ENCODE measurements at places on chromosomes 4 and X.

- DNase-seq: no peak
These were observed 1232.4 kb downstream of the STIM2 start for GRCh38 chr4:28093071-28093470.

DNA sequence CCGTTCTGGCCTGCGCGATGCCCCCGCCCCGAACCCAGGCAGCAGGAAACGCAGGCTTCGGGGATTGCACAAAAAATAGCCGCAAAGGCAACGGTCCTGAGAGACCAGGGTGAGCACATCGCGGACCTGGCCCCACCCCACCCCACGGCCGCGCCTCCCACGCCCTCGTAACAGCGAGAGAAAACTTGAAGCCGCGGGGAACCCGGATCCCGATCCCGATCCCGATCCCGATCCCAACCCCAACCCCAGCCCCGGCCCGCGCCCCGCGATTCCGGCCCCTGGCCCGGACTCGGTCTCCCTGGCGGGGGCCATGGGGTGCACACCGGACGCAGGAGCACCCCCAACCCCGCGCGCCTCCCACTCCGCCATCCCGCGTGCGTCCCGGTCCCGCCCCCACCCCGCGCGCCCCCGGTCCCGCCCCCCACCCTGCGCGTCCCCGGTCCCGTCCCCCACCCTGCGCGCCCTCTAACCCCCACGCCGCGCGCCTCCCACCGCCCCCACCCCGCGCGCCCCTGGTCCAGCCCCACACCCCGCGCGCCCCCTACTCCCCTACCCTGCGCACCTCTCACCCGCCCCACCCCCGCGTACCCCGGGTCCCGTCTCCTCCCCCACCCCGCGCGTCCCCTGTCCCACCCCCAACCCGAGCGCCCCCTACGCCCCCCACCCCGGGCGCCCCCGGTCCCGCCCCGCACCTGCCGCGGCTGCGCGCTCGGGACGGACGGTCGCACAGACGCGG lies 29.0 kb downstream of the NOP14 start:
- DNase-seq: peak; percentile 81

- DNase-seq: no peak
These were observed 59.2 kb downstream of the SLC7A11 start for GRCh38 chr4:138182838-138183426.

GRCh38 chr4:87749883-87750282 lies 49.5 kb upstream of the IBSP start:
- DNase-seq: no peak

GRCh38 chrX:13688958-13689740 lies at the start of gene RAB9A:
RAB9A (plus strand) TSS chrX:13689128; CDS start chrX:13708747, 19,619 bp downstream.
- peak; percentile 75 for DNase-seq

DNA sequence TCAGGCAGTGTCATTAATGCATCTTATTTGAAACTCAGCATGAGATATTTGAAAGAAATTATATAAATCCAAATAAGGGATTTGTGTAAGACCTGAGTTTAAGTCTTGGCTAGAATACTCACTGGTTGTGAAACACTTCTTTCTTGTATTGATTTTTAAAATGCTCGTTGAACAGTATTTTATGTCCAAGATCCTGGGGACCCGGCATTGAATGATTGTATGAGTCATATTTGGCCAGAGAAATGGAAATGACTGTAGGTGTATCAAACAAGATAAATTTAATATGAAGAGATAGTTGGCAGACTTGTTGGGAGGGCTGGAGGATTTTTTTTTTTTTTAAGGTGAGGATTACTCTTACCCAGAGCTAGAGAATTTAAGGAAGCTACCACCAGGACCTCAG lies 606.1 kb upstream of the CPEB2 start:
- DNase-seq: no peak

DNA sequence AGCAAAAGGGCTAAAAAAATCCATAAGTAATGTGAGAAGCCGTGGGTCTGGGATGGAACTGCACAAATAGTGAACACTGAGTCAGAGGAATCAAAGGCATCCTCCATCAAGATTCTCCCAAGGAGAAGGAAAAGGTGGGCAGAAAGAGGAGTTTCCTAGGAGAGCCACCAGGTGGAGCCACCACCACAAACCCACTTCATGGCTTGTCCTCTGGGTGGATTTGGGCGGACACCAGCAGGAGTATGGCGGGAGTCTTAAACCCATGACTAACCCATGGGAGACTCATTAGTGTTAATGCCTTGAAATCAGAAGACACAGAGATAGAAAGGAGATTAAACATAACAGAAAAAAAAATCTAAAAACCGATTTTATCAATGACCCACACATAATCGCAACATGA lies 147.7 kb downstream of the SH3KBP1 start:
- DNase-seq: peak; percentile 64

DNA sequence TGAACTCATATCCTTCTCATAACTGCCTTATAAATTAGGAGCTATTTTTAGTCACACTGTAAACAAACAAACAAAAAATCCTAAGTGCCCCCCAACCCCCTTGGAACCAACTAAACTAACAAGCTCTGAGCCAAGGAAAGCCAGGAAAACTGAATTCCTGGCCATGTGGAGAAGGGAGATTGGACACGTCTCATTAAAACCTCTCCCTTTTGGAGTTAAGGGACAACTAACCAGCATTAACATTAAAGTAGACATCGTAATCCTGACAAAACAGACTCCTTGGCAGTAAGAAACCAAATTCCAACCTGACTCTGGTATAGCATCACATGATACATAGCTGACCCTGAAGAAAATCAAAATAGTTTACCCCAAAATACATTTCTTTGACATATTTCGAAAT lies 937.1 kb upstream of the GRIA3 start:
- DNase-seq: no peak

DNA sequence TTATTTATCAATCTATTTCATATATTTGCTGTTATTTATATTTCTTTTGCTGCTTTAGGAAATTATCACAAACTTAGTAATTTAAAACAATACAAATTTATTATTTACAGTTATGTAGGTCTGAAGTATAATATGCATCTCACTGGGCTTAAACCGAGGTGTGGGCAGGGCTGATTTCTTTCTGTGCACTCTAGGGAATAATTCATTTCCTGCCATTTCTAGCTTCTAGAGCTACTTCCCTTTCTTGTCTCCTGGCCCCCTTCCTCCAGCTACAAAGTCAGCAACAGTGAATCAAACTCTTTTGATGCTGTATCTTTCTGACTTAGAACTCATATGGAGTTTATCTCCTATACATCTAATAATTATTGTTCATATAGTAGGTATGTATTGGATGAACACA lies 303.5 kb upstream of the ARSJ start:
- DNase-seq: no peak

DNA sequence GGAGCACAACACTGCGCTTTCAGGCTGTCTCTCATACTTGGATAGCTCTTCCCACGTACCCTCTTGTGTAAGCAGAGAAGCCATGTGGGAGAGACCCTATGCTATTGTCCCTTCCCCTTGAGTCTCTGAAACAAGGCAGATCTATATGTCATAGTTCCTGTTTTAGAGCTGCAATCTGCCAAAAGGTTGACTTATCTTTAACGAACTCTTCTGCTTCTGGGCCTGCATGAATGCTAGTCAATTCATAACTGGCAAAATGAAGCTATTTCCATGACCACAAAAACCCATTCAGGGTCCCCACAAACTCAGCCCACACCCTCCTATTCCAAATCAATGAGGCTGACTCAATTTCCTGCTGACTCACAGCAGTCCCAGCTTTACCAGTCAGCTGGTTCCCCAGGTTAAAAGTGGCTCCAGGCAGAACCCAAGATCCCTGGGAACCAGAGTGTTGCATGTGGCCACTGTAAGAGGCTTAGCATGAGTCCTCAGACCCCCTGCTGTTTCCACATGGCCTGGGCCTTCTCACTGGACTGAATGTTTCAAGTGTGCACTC lies 25.3 kb upstream of the SOD3 start:
- DNase-seq: no peak

- DNase-seq: no peak
These were observed 16.2 kb upstream of the GNRHR start for GRCh38 chr4:67770422-67770821.

Data from HL-60 (cell line).